ENCODE measurements at places on chromosomes 6 and 20.
A peak's percentile ranks its signal among the peaks of the same experiment; 100 is the strongest.

DNA sequence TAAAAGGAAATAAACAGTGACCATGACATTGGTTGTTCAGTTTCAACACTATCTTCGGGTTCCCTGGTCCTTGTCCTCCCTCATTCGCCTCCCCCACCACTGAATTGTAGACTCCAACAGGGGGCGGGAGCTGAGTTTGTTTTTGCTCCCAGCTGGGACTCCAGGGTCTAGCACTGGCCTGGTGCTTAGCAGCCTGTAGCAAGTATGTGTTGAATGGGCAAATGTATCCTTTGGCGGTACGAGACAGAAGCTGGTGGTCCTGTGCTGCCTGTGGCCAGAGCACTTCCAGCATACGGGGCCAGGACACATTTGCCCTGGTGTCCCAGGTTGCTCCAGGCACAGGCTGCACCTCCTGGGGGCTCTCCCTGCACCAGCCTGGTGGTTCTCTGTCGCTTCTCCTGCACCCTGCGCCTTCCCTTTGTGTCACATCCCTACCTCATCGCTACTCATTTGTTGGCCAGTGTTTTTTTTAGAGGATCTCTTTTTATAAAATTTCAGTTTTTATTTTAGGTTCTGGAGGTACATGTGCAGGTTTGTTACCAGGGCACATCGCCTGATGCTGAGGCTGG, 40.1 kb downstream of the PHACTR3 start:
- no peak for DNase-seq

- DNase-seq, result no peak
Measured at GRCh38 chr6:18306977-18307376, 42.6 kb upstream of the DEK start.

- DNase-seq, result no peak
Measured at GRCh38 chr6:76481101-76481500, 408.6 kb upstream of the IMPG1 start.

GRCh38 chr6:149782337-149782736, 32.8 kb downstream of the PCMT1 start:
- no peak for DNase-seq

DNA sequence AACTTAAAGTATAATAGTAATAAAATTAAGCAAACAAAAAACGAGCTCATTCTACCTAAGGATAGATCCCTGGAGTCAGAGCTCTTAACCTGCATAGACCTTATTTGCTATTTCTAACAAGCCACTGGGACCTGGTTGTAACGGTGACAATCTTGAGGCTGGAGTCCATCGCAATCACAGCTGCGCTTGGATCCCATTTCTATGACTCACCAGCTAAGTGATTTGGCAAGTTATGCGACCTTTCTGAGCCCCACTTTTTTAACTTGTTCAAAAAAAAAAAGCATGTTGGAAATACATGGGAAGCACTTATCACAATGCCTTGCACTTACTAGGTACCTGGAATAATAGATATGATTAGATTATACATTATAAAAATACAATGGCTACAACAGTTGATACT, 389.5 kb upstream of the CDH4 start:
- no peak for DNase-seq

- DNase-seq, result no peak
Measured at GRCh38 chr6:159110013-159110412, 59.2 kb upstream of the FNDC1 start.

DNA sequence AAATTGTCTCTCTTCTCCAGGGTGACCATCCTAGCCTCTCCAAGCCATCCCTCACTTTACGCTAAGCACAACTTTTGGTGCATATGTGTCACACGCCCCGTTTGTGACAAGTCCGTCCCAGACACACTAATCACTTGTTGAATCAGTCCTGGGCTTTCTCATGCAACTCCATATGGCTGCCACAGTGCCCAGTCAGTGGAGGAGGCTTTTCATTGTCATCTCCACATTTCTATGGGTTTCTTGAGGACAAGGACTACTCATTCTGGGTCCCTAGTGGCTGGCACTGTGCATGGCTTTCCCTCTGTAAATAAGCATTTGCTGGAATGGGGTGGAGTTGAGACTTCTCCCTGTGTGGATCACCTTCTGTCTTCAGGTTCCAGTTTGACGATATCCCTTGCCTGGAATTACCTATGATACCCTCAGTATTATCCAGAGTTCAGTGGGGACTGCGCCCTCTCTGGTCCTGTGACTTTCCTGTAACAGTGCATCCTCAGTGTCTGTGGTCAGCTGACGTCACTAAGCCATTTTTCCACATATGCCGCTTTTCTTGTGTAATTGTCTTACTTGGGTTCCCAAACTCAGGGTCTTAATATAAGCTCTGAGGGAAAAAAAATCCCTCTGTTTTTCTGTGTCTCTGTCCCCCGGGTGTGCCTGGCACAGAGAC, 59.8 kb upstream of the MYL9 start:
- no peak for DNase-seq

DNA sequence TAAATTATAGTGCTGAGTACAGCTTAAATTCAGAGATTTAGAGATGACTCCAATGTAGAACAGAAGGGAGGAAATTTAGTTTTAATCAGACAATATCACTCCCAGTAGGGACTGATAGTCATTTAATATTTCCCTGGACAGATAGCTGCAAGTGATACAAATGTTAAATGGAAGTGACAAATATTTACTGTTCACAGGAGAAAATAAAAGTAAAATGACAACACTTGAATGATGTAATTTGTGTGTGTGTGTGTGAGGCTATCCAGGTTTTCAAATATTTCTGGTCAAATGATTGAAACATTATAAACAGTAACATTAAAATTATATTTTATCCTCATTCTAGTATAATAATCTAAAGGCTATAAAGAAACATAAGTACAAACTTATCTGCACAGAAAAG, 220.3 kb upstream of the THEMIS start:
- no peak for DNase-seq

DNA sequence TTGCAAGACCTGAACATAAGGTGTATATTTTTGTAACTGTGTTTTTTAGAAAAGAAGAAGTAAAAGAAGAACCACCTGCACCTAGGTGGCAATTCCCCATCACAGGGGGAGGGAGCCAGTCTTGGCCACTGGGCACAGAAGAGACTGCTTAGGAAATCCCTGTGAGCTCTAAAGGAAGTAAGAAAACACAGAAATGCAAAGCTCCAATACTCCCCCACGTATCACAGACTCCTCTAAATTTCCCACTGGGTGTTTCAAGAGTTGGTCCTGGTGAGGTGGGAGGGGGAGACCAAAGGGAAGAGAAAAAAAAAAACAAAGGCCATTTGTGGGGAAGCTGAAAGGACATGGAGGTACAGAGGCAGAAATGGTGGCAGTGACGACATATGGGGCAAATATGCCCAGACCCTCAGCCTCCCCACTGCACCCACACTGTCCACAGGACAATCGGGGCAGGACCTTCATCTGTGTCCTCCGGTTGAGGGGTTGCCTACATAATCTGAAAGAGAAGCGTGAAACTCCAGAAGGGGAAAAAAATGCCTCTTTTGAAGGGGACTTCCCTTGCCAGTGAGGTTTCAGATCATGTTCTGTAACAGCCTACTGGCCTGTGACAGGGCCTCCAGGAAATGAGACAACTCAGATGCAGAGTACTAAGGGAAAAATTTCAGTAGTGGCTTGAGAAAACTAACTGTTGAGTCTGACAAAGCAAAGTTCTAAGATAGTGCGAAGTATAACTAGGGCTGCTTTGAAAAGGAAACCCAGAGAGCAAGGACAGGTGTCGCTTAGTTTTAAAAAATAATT, 226.2 kb upstream of the MARCKS start:
- peak; percentile 4 for DNase-seq

DNA sequence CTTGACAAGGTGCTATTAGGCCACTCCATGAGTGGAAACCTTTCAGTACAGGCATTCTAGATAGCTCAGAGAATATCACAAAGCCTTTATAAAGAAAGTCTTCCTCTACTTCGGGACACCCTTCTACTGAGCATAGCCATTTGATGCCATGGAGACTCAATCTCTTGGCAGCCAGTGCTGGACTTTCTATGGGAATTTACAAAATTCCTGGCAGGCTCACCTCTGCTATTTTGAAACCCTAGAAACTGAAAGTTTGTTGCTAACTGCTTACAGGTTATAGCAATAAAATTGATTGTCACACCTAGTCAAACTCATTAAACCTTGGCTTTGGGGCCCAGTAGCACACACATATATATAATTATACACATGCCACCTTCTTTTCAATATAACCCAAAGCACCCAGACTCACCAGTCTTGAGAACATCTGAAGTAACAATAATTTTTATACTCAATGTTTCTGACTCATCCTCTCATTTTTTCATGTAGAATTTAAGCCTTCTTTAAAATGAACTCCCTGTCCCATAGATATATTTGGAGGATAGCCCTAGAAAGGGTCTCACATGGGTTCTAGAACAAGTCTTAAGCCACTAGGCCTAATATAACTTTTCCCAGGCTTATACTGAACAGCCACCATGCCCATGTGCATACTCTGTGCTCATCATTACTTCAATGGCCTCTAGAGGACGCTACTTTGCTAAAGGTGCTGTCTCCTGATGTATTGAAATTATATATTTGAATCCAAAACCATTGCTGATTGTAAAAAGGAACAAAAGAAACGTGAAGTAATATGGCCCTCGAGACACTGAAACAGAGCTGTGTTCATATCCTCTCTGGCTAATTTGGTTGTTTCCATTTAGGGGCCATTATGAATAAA, 368.1 kb upstream of the MARCKS start:
- DNase-seq, result no peak

- peak; percentile 66 for DNase-seq
Measured at GRCh38 chr6:30769088-30769852, 24.9 kb upstream of the IER3 start.

GRCh38 chr6:43173591-43174262, 2.7 kb downstream of the SRF start:
- DNase-seq, result no peak

DNA sequence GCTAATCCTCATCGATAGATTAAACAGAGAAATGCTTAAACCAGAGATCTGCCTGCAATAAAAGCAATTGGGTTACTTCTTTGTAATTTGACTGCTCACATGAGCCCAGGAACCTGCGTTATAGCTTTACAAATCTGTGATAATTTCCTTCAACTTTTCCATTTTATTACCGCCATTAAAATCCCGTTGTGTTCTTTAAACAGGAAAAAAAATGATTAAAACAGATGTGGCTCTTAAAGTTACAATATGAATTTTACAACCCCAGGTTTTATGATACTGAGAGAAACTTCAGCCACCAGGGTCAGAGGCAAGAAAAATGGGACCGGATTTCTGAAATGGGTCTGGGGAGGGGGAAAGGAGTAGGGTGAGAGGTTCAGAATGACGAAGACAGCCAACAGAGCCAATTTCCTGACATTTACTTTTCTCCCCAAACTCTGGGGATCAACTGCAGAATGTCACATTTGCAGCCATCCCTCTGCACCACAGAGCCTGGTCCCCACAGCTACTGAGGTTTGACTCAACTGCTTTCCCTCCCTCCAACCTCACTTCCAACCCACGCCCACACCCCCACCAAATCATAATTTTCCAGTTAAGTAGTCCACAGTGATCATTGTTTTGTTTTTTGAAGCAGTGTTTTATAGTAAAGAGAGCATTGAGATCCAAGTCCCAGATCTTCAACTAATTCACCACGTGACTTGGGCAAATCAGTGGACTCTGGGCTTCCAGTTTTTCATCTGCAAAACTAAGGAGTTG, 77.6 kb upstream of the EYA2 start:
- no peak for DNase-seq

DNA sequence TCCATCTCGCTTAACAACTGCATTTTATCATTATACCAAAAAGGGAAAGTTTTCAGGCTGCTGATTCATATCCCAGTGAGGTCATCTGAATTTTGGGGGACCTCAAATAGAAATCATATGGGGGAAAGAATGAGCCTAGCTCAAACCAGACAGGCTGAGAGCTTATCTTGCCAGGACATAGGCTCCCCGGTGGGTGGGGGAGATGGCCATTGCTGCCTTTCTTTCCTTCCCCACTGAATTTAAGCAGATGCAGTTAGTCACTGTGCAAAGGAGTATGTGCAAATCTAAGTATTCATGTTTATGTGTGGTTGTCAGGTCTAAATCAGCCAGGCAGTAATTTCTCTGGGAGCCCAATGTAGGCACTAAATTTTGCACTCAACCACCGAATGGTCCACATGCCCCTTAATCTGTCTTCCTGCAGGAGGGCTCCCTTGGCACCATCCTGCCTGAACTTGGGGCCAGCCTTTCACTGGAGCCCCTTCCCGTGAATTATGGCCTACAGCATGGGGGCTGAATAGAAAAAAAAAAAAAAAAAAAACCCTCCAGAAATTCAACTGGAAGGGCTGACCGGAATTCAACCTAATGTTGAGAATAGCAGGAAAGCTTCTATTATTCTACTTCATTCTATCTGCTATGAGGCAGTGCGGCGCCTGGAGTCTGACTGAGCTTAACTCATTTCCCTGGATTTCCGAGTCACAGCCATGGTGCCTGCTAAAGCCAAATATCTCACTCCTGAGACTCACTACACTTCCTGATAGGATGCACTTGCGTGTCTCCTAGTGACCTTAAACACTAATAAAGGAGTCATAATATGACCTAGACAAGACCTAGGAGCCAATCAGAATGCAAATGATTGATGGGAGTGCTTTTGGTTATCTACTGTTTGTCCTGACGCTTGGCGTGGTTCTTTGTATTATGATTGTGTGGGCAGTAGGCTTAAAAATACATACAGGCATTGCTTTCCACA, 161.5 kb upstream of the HEY2 start:
- no peak for DNase-seq

DNA sequence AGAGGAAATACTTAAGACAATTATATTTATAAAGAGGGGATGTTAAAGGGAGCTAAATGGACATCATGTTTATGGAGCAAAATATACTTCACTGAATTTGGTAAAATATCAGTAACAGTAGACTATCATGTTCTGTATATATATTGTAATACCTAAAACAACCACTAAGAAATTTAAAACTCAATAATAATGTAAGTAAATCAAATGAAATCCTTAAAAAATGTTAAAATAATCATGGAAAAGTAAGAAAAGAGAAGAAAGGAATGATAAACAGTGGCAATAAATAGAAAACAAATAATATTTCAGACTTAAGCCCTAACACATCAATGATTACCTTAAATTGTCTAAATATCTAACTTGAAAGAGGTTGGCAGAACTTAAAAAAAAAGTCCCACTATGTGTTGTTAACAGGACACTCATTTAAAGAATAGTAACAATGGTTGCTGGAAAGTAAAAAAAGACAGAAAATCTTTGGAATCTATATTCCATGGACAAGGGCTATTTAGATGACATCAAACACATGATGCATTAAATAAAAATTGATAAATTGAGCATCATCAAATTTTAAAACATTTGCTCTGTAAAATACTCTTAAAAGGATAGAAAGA, 842.2 kb upstream of the MAP3K7 start:
- no peak for DNase-seq

DNA sequence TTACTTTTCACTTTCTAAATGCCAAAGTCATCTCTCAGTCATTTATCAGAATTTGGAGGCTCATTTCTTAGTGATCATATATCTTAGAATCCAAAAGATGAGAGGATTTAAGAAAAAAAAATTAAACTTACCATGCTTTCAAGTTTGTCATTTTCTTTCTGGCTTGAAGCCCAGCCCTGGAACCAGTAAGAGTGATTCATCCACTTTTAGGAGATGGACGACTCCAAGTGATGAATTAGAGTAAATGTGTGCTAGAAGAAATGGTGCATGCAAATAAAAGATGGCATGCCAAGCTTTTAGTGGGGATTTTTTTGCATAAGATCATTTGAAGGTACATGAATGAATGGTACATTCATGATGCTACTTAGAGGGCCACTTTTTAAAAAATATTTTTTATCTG, 20.1 kb downstream of the PLCB1 start:
- DNase-seq, result no peak

Measured in activated T-helper 9 cell treated with anti-CD3 and anti-CD28 coated beads, Interleukin-2, amount 50 U/mL, for 16 hours (primary cell).